ENCODE measurements at places on chromosomes 7 and 10.

DNA sequence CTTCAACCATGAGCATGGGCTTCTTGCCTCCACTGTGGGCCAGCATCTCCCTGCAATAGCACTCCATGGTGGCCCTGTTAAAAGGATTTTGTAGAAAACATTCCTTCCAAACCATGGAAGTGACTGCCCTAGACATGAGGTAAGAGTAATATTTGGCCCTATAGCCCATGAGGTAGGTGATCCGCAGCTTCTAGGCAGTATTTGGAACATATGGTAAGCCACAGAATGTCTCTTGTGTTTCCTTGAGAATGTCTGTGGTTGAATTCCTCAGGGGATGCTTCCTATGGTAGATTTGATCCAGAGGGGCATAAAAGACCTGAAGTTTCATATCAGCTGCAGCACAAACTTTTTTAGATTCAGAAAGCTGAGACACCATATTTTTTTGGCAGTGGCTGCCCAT is 54.9 kb downstream of the TMEM168 start:
- DNase-seq: no peak

- no peak for DNase-seq
Observed at GRCh38 chr10:43181146-43181545, 42.9 kb downstream of the CSGALNACT2 start.

DNA sequence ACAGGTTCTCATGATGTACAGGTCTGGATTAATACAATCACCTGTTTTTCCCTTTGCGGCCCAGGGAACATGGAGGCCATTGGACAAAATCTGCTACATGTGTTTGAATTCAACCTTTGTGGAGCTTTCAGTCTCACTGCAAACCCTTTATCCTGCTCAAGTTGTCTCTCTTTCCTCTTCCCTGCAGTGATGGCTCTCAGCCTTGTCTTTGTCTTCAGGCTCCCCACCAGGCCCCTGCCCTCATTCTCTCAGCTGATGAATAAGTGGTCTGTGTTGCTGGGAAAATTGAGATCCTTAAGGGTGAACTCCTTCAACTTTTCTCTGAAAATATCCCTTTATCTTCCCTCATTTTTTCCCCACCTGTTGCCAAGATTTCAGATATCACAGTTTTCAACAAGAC is 791.2 kb downstream of the GRID1 start:
- no peak for DNase-seq

DNA sequence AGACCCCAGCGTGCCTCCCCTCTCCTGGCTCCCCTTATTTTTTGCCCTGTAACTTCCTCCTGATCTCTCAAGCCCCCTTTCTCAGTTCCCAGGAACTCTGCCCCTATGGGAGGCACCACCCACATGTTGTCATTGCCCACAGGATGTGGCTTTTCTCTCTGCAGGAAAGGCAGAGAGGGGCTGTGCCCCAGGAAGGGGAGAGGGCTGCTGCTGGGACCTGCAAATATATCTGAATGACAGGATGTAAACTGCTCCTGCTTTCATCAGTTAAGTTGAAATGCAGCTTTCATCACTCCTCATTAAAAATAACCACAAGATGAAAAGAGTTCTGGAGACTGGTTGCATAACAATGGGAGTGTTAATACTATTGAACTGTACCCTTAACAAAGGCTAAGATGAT is 103.3 kb downstream of the CLEC2L start:
- no peak for DNase-seq

- DNase-seq: peak; percentile 74
Observed at GRCh38 chr7:90178679-90179278, 24.5 kb downstream of the STEAP1 start.

DNA sequence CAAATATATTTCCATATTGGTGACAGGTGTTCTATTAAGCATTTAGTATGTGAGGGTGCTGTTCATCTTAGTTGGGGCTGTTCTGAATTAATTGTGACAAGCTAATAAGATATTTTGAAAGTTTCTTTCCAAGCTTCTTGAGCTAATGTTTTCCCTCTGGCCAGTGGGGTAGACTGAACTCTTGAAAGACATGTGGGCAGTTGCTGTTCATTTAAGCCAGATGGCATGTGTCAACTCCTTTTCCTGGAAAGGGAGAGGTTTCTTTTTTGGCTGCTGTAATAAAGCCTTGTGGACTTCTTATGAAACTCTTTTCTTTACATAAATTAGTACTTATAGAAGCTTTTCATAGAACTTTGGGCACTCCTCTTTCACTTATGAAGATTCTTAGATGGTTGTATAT is 21.7 kb downstream of the RAB18 start:
- no peak for DNase-seq

DNA sequence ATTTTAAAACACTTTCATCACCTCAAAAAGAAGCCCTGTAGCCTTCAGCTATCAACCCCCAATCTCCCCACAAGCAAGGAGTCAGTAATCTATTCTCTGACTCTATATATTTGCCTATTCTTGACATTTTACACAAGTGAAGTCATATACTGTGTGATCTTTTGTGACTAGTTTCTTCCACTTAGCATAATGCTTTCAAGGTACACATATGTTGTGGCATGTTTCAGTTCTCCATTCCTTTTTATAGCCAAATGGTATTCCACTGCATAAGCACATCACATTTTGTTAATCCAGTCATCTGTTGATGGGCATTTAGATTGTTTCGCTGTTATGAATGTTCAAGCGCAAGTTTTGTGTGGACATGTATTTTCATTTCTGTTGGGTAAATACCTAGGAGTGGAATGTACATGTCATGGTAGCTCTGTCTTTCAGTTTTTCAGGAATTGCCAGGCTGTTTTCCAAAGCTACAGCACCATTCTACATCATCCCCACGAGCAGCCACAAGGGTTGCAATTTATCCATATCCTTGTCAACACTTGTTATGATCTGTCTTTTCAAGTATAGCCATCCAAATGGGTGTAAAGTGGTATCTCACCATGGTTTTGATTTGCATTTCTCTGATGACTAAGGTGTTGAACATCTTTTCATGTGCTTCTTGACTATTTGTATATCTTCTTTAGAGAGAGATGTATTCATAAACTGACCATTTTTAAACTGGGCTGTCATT is 405.6 kb downstream of the KCNMA1 start:
- DNase-seq: no peak

DNA sequence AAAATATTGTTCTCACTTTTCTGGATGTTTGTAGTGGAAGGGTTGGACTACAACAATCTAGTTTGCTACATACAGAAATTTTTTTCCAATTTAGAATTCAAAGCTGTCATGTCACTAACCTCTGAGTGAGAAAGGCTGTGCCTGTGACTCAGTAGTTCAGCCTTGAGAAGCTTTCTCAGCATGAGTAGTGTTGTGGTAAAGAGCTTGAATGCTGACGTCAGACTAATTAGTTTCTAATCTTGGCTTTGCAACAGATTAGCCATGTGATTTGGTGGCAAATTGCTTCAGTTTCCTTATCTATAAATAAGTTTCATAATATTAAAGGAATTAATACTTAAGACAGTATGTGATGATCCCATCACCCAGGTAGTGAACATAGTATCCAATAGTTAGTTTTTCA is 83.8 kb downstream of the ABCA13 start:
- DNase-seq: no peak

DNA sequence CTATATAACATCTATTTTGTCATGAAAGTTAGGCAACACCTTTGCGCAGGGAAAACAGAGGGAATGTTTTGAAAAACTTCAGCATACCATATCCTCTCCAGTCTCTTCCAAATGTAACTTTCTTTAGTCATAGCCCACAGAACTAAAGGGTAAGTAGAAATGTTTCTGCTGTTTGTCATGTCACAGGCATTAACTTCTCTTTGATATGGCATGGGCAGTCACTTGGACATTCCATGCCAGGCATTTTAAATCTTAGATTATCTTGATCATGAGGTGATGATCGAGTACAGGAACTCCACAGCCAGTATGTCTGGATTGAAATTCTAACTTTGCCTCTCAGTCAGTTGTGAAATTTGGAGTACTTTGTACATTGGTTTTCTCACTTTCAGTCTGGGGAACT is 27.5 kb upstream of the ETV1 start:
- no peak for DNase-seq

GRCh38 chr7:1057416-1058291 is 13.3 kb downstream of the GPR146 start:
- no peak for DNase-seq

- no peak for DNase-seq
Observed at GRCh38 chr10:18334116-18334867, 194.1 kb downstream of the CACNB2 start.

DNA sequence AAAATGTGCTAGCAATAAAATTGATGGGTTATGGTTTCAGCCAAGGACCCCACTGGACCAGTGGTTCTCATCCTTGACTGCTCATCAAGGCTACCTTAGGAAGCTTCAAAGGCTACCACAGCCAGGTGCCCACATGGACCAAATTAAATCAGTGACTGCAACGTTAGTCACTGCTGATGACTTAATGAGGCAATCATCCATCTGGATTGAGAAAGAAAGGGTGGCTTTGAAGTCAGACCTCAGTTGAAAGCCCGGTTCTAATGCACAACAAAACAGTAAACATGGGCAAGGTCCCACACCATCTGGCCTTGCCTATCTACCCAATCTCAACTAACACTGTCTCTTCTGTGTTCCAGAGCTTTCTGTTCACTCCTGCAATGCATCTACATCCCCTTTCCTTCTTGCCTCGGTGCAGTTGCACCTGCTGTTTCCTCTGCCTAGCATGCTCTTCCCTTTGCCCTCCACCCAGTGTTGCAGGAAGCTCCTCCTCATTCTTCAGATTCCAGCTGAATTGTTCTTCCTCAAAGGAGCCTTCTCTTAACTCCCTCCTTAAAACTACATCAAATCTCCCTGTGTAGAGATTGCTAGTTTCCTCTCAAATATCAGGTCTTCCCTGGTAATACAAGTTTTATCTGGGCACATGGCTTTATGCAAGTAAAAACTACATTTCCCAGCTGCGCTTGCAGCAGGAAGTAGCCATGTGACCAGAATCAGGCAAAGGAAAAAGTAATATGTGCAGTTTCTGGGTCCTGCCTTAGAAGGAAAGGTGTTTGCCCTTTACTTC is 10.3 kb upstream of the KCNK18 start:
- DNase-seq: peak; percentile 79

DNA sequence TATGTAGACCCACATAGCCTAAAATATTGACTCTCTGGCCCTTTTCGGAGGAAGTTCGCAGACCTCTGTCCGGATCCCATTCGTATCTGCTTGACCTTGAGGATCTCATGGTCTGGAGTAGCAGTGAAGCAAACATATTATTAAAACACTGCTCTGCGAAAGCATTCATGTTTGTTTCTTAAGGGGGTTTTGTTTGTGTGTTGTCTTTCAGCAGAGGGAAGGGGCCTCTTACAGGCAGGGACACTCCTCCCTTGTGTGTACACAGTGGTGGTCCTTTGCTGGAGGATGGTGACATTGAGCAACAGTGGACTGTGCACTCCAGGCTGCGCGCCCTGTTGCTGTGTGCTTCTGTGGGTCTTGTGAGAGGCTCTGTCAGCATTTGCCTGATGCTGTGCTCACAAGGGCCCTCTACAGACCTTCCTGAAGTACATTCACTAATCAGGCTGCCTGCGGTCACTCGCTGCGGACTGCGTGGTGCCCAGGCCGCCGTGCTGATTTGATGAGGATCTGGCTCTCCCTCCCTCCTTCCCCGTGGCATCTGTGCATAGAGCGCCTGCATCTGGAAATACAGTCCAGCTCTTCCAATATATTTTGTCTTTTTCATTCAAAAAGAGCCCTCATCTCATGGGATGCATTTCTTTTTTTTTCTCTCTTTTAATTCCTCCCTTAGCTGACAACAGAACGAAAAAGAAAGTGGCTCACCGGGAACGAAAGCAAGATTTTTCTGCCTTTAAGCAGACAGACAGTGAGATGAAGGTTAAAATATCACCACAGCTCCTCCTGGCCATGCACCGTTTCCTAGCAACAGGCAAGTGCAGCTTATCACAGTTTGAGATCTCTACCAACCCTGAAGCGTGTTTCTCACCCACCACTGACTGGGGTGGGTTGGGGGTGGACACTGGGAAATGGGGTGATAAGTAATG is 135.8 kb downstream of the CNNM2 start:
- peak; percentile 35 for DNase-seq

- DNase-seq: no peak
Observed at GRCh38 chr7:138666385-138666784, 34.8 kb downstream of the SVOPL start.

DNA sequence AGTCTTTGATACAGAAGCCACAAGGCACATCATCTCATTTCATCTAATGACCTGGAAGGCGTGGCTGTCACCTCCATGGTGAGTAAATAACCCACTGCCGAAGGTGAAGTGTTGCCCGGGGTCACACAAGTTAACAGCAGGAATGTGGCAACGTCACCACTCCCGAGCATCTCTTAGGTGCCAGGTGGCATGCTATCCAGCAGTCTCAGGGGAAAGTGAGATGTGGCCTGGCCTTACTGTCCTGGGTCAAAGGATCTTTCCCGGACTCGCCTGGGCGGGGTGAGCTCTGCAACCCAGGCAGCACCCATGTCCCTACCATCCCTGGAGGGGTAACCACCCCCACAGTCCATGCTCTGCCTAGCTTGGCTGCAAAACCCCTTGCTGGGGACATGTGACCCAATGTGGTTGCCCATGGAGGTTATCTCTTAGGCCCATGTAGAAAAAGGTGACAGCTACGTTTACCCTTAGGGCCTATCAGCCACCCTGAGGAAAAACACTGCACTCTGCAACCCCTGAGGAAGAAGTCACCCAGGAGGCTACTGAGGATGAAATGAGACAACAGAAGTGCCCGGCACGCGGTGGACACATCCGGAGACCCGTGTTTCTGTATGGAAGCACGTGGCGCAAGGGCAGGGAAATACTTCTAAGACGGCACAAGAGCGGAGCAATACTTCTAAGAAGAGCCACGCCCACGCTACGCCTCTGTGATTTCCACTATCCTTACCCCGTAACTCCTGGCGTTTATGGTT is 52.0 kb downstream of the BAIAP2L1 start:
- DNase-seq: peak; percentile 56

Data from HT-29 (cell line).